ENCODE measurements at places on chromosomes 3 and 15.

GRCh38 chr3:177468331-177468730 is 271.0 kb upstream of the TBL1XR1 start:
- DNase-seq: peak; percentile 89

DNA sequence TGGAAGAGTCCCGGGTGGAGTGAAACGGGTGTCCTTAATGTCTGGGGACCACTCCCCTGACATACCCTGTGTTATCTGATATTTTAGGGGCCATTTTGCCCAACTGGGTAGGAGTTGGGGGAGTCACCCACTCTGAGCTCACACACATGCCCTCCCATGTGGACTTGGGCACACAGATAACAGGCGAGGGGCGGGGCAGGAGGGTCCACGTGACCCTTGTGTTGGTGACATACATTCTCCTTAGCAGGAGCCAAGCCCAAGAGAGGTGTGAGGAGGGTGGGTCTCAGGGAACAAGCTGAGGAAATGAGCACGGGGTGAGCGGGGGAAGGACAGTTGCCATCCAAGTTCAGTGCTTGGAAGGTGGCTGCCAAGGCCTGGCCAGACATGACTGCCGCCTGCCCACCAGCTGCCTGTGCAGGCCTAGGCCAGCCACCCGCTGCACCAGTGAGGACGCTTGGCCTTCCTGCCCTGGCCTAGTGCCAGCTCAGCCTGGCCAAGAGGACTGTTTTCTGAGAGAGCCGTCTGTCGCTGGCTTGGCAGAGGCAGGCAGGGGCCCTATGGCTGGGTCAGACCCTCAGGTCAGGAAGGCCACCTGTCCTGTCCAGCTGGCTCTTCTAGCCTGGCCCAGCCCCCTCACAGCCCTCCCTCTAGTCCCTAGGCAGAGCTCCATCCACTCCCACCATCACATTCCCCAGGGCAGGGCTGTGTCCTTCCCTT is 31.3 kb upstream of the TMEM115 start:
- no peak for DNase-seq

- peak; percentile 54 for DNase-seq
Observed at GRCh38 chr3:120506828-120507774, 56.3 kb upstream of the FSTL1 start.

GRCh38 chr3:32375596-32375930 is 16.1 kb upstream of the CMTM7 start:
- no peak for DNase-seq

DNA sequence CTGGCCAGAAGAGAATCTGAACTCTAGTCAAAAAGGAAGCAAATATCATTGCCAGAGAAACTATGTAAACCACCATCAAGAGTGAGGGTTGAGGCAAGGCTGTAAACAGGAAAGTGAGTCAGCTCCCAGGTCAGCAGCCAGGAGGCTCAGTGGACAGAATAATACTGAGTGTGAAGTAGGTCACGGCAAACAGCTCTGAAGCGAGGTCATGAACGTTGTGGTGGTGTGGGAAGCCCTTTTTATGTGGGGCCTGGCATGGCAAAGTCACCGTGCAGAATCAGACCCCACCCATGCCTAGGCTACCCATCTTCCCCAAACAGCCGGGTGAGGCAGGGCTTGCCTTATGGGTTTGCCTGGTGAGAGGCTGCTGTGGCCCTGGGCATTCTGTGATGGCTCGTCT is 43.9 kb downstream of the THBS1 start:
- DNase-seq: peak; percentile 67

- no peak for DNase-seq
Observed at GRCh38 chr3:153273767-153274435, 111.9 kb downstream of the RAP2B start.
